ENCODE measurements at places on chromosomes 5 and 9. TPM values are rescaled to one million over a fixed set of nuclear protein-coding genes. Genes with fewer than 3 reads are reported as not detected.

- H3K27ac ChIP-seq: peak overlapping the region; percentile 100
- H3K27me3 ChIP-seq: no peaks in the 10 kb centered on the region
- no peaks in the 10 kb centered on the region for H3K36me3 ChIP-seq
Observed at GRCh38 chr5:137753691-137754187, 424 bp downstream of the HNRNPA0 start.

- peaks cover 18% of the 10 kb centered on the region for H3K27me3 ChIP-seq
- no peak within 1 kb of the TSS for H3K27ac ChIP-seq
- H3K4me1 ChIP-seq: no peaks in the 10 kb centered on the region
Observed at GRCh38 chr9:106862821-106863720, at the start of gene ZNF462. Gene ZNF462 (plus strand): TSS chr9:106863166. CDS start chr9:106923384, 60,218 bp downstream.

GRCh38 chr5:37786862-37787519, 52.9 kb downstream of the GDNF start:
- H3K4me3 ChIP-seq: no peak overlapping the region
- no peaks in the 10 kb centered on the region for H3K36me3 ChIP-seq
- H3K27ac ChIP-seq: no peak overlapping the region

The IQGAP2 gene
- polyA plus RNA-seq: 61.4 TPM

The NMUR2 gene
- not detected for polyA plus RNA-seq

DNA sequence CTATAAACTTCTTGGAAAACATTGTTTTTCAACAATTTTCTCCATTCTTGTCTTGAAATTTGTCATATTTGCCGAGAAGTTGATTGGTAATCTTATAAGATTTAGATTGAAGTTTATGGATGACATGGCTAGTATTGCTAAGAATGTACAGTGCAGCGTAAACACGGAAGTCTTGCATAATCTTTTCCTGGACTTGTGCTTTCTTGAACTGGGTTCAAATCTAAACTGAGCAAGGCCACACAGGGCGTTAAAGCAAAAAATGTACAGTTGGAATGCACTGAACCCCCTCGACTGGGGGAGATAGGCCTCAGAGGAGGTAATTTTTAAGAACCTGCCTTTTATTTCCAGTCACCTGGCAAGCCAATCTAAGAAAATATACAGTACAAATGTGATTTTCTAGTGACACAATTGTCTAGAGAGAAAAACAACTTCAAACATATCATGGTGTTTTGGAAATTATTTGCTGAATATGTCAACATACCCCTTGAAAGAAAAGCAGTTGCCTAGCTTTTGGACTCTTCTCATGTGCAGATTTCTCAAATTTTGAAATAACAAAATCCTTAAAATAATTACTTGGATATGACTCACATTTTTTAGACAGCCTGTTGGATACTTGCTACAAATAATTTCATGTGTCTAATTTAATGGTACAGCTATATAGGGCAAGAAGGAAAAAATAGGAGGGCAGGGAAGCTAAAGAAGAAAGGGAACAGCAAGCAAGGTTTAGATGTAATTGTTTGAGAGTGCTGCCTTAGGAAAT, 18.5 kb upstream of the GAS1 start:
- H3K4me1 ChIP-seq: no peaks in the 10 kb centered on the region
- no peak overlapping the region for H3K27ac ChIP-seq
- DNase-seq: no peak
- H3K36me3 ChIP-seq: no peaks in the 10 kb centered on the region

DNA sequence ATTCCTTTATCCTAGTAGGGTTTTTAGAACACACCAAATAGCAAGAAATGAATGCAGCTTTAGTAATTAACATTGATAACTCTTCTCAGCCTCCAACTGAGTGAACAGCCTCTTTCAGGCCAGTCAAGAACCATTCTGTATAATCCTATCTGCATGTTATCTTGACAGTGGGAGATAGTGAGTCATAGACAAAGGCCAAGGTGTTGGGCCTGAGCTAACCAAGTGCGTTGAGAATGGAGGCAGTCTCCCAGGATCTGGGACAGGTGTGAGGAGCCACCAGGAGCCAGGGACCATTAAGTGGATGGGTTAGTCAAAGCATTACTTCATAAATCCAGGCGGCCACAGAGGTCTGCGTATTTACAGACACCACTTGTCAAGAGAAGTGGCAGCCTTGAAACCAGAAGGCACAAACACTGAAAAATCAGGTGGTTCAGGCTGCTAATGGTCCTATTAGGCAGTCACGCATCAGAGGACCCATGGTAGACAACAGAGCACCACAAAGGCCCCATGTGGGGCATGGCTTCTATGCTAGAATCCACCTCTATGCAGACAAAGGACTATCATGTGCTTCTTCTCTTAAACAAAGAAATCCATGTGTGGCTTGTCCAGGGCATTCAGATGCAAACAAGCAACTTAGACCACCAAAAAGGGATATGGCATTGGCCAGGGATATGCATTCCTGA, 409.7 kb upstream of the PIK3R1 start:
- H3K27ac ChIP-seq: no peak overlapping the region
- H3K36me3 ChIP-seq: no peaks in the 10 kb centered on the region
- no peak overlapping the region for H3K4me3 ChIP-seq
- no peak for DNase-seq

DNA sequence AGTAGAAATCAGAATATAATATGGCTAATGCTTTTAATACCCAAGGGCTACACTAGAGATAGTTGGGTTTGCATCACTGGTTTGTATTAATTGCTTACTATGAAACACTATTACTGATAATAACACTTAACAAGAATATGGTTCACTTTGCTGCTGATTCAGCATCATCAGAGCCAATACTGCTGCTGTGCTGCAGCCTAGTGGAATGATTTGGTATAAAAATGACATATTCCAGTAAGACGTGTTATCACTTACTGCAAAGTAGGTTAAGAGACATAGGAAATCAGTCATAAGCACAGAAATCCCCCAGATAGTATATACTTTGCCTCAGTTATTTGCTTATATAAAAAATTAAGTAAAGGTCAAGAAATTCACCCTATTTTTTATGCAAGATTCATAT, 2.8 kb downstream of the CDH10 start:
- no peaks in the 10 kb centered on the region for H3K27me3 ChIP-seq
- H3K4me1 ChIP-seq: no peaks in the 10 kb centered on the region
- H3K4me3 ChIP-seq: no peak overlapping the region
- no peaks in the 10 kb centered on the region for H3K36me3 ChIP-seq
- H3K27ac ChIP-seq: no peak overlapping the region

The GRIN3A gene
- polyA plus RNA-seq: 0.17 TPM

- peak; percentile 36 for DNase-seq
- no peak overlapping the region for H3K27ac ChIP-seq
- no peak overlapping the region for H3K4me3 ChIP-seq
Observed at GRCh38 chr9:135085830-135086546, 1.5 kb upstream of the OLFM1 start.

- DNase-seq: no peak
- H3K4me3 ChIP-seq: no peak overlapping the region
- no peaks in the 10 kb centered on the region for H3K4me1 ChIP-seq
- H3K36me3 ChIP-seq: no peaks in the 10 kb centered on the region
- H3K27ac ChIP-seq: no peak overlapping the region
Observed at GRCh38 chr5:149135536-149136201, 5.6 kb upstream of the ABLIM3 start.

DNA sequence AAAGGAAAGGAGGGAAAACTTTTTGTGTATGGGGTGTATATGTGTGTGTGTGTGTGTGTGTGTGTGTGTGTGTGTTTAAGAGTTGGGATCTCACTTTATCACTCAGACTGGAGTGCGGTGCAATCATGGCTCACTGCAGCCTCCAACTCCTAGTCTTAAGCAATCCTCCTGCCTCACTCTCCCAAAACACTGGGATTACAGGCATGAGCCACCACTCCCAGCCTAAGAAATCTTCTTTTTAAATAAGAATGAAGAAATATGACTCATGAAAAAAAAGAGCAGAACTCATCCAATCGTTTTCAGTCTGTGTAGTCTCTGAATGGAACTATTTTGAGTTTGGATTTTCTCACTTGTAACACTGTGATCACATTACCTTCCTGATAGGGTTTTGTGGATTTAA, 601.5 kb downstream of the ACTL7B start:
- H3K4me1 ChIP-seq: no peaks in the 10 kb centered on the region
- DNase-seq: no peak
- no peak overlapping the region for H3K27ac ChIP-seq
- no peak overlapping the region for H3K4me3 ChIP-seq
- no peaks in the 10 kb centered on the region for H3K36me3 ChIP-seq

GRCh38 chr5:113166261-113166660, 189.7 kb downstream of the DCP2 start:
- no peaks in the 10 kb centered on the region for H3K36me3 ChIP-seq
- no peaks in the 10 kb centered on the region for H3K4me1 ChIP-seq
- DNase-seq: no peak
- H3K27me3 ChIP-seq: peaks cover 3% of the 10 kb centered on the region
- H3K4me3 ChIP-seq: no peak overlapping the region
- H3K27ac ChIP-seq: no peak overlapping the region

The PCDHB11 gene
- not detected for polyA plus RNA-seq

GRCh38 chr5:127011961-127012644, 18.3 kb downstream of the MARCHF3 start:
- H3K27me3 ChIP-seq: no peaks in the 10 kb centered on the region
- H3K36me3 ChIP-seq: no peaks in the 10 kb centered on the region
- no peak overlapping the region for H3K27ac ChIP-seq
- H3K4me1 ChIP-seq: peaks cover 5% of the 10 kb centered on the region

DNA sequence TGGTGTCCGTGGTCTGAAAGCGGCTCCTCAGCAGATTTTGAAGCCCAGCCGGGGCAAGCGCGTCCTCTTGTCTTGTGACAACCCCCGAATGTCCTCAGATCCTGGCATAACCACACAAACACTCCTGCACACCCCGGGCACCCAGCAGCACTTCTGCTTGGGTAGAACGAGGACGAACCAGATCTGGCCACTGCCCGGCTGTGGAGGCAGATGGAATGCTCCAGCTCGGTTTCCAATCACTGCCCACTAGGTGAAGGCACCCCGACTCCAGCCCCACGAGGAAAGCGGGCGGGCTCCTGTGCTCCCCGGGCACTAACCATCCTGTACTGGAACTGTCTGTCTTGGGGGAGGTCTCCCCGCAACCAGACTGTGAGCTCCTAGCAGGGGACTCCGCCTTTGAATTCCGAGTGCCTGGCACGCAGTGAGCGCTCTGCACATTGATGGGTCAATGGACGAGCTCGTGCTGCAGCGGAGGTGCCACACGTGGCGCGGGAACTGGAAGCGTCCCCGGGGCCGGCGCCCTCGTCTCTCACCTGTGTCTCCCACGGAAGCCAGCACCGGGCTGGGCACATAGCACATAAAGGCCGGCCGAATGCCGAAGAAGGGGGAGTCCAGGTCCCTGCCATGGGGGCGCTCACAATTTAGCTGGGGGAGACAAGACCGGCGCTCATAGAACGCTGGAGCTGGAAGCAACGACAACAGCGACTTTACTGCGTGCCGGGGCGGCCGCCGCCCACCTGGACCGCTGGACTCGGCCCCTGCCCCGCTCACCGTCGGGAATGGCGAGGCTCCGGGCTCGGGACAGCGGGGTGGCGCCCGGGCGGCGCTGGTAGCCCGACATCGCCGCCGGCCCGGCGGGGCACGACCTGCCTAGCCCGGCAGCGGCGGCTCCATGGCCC, 608 bp downstream of the ENTR1 start:
- peak; percentile 44 for DNase-seq
- peaks cover 38% of the 10 kb centered on the region for H3K4me1 ChIP-seq
- no peaks in the 10 kb centered on the region for H3K27me3 ChIP-seq
- H3K4me3 ChIP-seq: peak overlapping the region; percentile 51
- H3K36me3 ChIP-seq: peaks cover 33% of the 10 kb centered on the region
- H3K27ac ChIP-seq: peak overlapping the region; percentile 70

- H3K27ac ChIP-seq: no peak overlapping the region
- no peaks in the 10 kb centered on the region for H3K27me3 ChIP-seq
- no peaks in the 10 kb centered on the region for H3K4me1 ChIP-seq
- H3K4me3 ChIP-seq: no peak overlapping the region
- H3K36me3 ChIP-seq: no peaks in the 10 kb centered on the region
Observed at GRCh38 chr5:10695055-10695649, 65.9 kb downstream of the DAP start.

GRCh38 chr9:124278054-124278540, 20.3 kb downstream of the NEK6 start:
- H3K36me3 ChIP-seq: no peaks in the 10 kb centered on the region
- no peaks in the 10 kb centered on the region for H3K4me1 ChIP-seq
- no peaks in the 10 kb centered on the region for H3K27me3 ChIP-seq
- H3K4me3 ChIP-seq: no peak overlapping the region
- DNase-seq: peak; percentile 19
- H3K27ac ChIP-seq: no peak overlapping the region

The PCDHB5 gene
- polyA plus RNA-seq: not detected

The PCDHGC4 gene
- not detected for polyA plus RNA-seq

GRCh38 chr9:131657940-131658339, 81.9 kb downstream of the RAPGEF1 start:
- no peak for DNase-seq
- H3K27ac ChIP-seq: peak overlapping the region; percentile 49
- no peak overlapping the region for H3K4me3 ChIP-seq
- peaks cover 56% of the 10 kb centered on the region for H3K4me1 ChIP-seq
- H3K27me3 ChIP-seq: no peaks in the 10 kb centered on the region

The OR13C4 gene
- not detected for polyA plus RNA-seq

The SPATA31D4 gene
- not detected for polyA plus RNA-seq

The FAM78A gene
- 17.7 TPM for polyA plus RNA-seq

- H3K27ac ChIP-seq: no peak overlapping the region
- no peaks in the 10 kb centered on the region for H3K4me1 ChIP-seq
- H3K36me3 ChIP-seq: no peaks in the 10 kb centered on the region
- peaks cover 2% of the 10 kb centered on the region for H3K27me3 ChIP-seq
Observed at GRCh38 chr5:66642538-66642937, 46.3 kb downstream of the MAST4 start.

The DDX4 gene
- polyA plus RNA-seq: not detected

The TAF11L5 gene
- not detected for polyA plus RNA-seq

GRCh38 chr9:114282926-114283325, 40.0 kb upstream of the ORM1 start:
- H3K36me3 ChIP-seq: no peaks in the 10 kb centered on the region
- no peak overlapping the region for H3K27ac ChIP-seq
- H3K4me3 ChIP-seq: no peak overlapping the region
- DNase-seq: no peak
- no peaks in the 10 kb centered on the region for H3K4me1 ChIP-seq
- no peaks in the 10 kb centered on the region for H3K27me3 ChIP-seq

The ACSL6 gene
- 5.6 TPM for polyA plus RNA-seq

DNA sequence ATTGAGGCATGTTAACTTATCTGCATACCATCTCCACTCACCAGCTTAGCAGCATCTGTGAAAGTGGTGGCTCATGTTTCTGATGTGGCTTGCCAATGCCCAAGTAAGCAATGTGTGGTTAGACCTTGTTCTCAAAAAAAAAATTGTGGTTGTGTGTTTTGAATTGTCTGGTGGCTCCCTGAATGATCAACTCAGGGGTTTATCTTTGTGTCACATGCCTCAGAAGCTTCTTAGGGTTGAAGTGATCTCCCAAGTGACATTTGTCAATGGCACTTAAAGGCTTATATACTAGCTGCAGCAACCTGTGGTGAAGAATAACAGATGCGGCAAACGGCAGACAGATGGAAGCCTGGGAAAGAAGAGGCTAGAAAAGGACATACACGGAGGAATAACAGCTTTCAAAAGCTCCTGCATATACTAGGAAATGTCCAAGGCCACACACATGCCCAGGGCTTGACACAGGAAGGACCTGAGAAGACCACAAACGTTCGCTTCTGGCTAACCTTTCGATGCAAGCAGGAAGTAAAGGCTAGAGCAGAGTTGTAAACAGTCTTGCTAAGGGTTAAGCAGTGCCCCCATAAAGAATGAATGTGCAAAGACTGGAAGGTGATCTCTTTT, 42.2 kb upstream of the FSD1L start:
- H3K27me3 ChIP-seq: peaks cover 22% of the 10 kb centered on the region
- H3K4me1 ChIP-seq: peaks cover 19% of the 10 kb centered on the region
- no peak overlapping the region for H3K27ac ChIP-seq

GRCh38 chr5:168596927-168597326, 17.8 kb upstream of the PANK3 start:
- no peak for DNase-seq
- no peak overlapping the region for H3K4me3 ChIP-seq
- no peaks in the 10 kb centered on the region for H3K36me3 ChIP-seq
- H3K27me3 ChIP-seq: peaks cover 17% of the 10 kb centered on the region
- no peaks in the 10 kb centered on the region for H3K4me1 ChIP-seq
- no peak overlapping the region for H3K27ac ChIP-seq
